ENCODE measurements at places on chromosomes 16 and 17. TPM values are rescaled to one million over a fixed set of nuclear protein-coding genes. Genes with fewer than 3 reads are reported as not detected.

ITGA3 gene
- 106 TPM for total RNA-seq

CLEC3A gene
- 10.9 TPM for total RNA-seq

IL21R gene
- total RNA-seq, result 1.0 TPM

RAB26 gene
- total RNA-seq, result 1.9 TPM

LGALS3BP gene
- total RNA-seq, result 742 TPM

KRT39 gene
- total RNA-seq, result 0.18 TPM

MLST8 gene
- total RNA-seq, result 22.1 TPM

PARD6A gene
- total RNA-seq, result not detected

CAVIN1 gene
- total RNA-seq, result 69.6 TPM

ZPBP2 gene
- not detected for total RNA-seq

HES7 gene
- 0.14 TPM for total RNA-seq

RGS9 gene
- total RNA-seq, result 3.8 TPM

C17orf50 gene
- not detected for total RNA-seq

ZNF205 gene
- total RNA-seq, result 5.2 TPM

TLCD1 gene
- 34.2 TPM for total RNA-seq

HOXB5 gene
- total RNA-seq, result 0.43 TPM

WNT9B gene
- total RNA-seq, result not detected

CXCL16 gene
- total RNA-seq, result 7.3 TPM

CEP295NL gene
- total RNA-seq, result not detected

CCL5 gene
- total RNA-seq, result not detected

PFN1 gene
- total RNA-seq, result 738 TPM

ADAD2 gene
- total RNA-seq, result not detected

TPSG1 gene
- total RNA-seq, result 1.1 TPM

BICDL2 gene
- 0.25 TPM for total RNA-seq

KRT14 gene
- total RNA-seq, result not detected

CACNG3 gene
- not detected for total RNA-seq

SLFN12L gene
- 0.31 TPM for total RNA-seq

INCA1 gene
- 0.23 TPM for total RNA-seq

SLC6A4 gene
- total RNA-seq, result not detected

NPIPA8 gene
- 2.1 TPM for total RNA-seq

KRT28 gene
- not detected for total RNA-seq

RNF43 gene
- 1.8 TPM for total RNA-seq

SCIMP gene
- total RNA-seq, result not detected

SCPEP1 gene
- 156 TPM for total RNA-seq

HS3ST2 gene
- not detected for total RNA-seq

CA4 gene
- total RNA-seq, result not detected

ZSCAN32 gene
- total RNA-seq, result 14.6 TPM

ANKRD13B gene
- 3.8 TPM for total RNA-seq
